Esophagus muscularis mucosa (tissue), 4 donors: ENCODE measurements at places on chromosomes 3 and 15. TPM values are rescaled to one million over a fixed set of nuclear protein-coding genes. Genes with fewer than 3 reads are reported as not detected.
A peak's percentile ranks its signal among the peaks of the same experiment; 100 is the strongest.

DNA sequence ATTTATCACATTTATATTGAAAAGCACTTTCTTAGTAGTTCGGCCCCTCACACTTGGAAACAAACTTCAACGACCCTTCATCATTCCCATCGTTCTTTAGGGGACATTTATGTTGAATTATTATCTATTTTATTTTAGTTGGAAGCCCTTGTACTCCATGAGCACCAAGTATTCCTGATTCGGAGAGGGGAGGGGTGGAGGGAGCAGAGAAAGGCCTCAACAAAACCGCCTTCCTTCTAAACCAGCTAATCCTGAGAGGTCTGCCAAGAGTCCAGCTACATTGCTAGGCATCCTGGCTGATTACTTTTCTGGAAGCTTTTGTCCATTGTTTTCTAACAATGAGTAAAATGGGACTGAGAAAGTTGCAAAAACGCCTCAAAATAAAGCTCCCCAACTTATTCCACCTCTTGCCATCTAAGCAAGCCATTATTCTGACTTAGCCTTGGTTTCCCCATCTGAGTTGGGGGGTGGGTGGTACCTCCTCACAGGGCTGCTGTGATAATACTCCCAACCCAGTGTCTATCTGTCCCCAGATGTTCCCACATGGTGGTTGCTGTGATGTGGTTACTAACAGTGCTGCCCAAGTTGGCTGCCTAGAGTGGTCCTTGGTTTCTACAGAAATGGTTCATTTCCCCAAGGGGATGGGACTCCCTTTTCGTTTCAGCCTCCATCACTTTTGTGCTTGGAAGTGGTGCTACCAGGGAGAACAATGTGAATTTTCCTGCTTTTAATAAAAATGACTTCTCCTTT, 1.2 kb upstream of the TMEM158 start:
- DNase-seq, result no peak

DNA sequence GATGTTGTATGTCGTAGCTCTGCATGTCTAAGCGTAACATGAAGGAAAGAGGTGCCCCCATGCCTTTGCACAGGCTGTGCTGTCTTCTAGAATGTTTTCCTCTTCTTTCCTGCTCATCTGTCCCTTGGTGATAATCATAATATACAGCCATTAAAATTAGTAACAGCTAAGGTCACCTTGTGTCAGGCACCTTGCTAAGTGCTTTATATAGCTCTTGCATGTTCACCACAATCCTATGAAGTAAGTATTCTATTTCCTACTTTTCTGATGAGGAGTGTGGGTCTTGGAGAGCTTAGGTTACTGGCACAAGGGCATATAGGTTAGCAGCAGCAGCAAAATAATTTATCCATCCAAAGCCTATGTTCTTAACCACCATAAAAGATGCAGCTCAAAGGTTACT, 754.4 kb downstream of the NTRK3 start:
- no peak for DNase-seq

DNA sequence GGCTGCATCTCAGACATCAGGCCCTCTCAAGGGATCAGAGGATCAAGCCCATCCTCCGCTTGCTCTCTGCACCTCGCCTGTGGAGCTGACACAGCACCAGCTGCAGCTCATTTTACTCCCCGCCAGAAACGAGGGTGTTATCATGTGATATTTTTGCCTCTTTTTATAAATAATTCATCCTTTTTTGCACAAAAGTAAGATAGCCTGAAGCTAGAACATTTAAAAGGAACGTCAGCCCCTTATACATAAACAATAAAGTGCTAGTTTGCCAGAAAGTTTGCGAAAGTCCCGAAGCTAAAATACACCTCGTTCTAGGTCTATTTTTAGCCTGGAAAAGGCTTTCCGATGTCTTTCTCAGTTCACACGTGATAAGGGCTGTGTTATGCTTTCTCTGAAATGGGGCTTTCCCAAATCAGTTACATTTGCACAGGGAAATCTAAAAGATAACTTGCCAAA, 9.6 kb upstream of the FAM174B start:
- peak; percentile 79 for DNase-seq

GRCh38 chr15:51818150-51818549, 11.3 kb upstream of the TMOD3 start:
- no peak for DNase-seq

DNA sequence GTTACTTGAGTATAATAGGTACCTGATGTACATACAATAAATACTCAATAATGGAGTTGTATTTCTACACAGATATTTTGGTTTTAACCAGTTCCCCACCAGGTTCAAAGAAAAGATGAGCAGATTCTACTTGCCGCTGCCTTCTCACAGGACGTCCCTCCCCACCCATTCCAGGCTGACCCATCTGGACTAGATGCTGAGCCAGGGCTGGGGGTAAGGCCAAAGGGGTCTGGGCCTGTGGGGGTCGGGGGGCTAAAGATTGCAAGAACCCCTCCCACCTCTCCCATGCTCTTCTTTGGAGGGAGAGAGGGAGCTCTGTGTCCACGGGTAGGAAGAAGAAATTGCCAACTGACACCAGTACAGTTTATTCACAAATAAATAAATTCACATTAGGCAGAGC, 1.5 kb downstream of the MESP1 start:
- DNase-seq, result no peak

GRCh38 chr3:197280156-197280555, 18.3 kb downstream of the DLG1 start:
- no peak for DNase-seq

- DNase-seq, result no peak
Measured at GRCh38 chr15:69576948-69577351, 124.3 kb downstream of the RPLP1 start.

DNA sequence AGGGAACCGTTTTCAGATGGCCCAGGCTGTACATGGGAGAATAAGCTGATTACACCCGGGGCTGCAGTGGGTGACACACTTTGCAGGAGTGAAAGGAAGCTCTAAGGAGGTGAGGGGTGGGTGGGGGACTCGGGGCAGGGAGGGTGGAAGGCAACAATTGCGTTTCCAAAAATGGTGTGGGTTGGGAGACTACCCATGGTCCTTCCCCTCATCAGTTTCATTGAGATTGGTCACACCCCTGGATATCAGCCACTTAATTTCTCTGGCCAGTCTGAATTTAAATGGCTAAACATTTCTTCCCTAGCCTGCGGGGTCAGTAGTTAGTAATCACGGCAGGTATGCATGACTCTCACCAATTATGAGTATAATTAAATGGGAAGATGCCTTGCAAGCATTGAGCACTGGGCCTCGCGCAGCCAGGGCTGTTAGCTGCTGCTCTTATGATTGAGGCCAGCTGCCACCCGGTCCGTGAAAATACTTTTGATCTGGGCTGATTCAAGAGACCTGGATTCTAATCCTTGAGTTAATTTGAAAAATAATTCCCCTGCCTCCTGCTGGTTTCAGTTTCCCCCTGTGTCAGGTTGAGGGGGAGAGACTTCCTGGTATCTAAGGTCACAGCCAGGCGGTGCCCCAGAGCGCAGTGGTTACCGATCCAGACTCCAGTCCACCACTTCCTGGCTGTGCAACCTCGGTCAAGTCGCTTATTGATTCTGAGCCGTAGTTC, 23.3 kb downstream of the SLC6A6 start:
- no peak for DNase-seq

GRCh38 chr3:128598884-128599664, 51.5 kb downstream of the RPN1 start:
- DNase-seq, result no peak

- DNase-seq, result no peak
Measured at GRCh38 chr3:161100994-161101393, 4.2 kb downstream of the B3GALNT1 start.

DNA sequence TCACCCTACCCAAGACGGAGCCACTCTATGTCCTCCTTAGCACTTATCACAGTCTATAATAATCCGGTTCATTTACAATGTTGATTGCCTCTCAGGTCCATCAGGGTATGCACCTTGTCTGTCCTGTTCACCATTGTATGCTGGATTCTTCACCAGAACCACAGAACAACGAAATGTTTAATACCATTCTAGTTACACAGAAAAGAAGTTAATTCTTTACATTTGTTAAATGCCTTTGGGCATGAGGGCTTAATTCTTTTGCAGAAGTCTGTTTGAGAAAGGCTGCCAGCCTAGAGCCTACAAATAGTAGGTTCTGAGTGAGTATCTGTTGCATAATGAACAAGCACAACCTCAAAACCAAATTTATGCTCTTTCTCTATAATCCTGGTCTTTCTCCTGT, 22.6 kb downstream of the TTC23 start:
- no peak for DNase-seq

DNA sequence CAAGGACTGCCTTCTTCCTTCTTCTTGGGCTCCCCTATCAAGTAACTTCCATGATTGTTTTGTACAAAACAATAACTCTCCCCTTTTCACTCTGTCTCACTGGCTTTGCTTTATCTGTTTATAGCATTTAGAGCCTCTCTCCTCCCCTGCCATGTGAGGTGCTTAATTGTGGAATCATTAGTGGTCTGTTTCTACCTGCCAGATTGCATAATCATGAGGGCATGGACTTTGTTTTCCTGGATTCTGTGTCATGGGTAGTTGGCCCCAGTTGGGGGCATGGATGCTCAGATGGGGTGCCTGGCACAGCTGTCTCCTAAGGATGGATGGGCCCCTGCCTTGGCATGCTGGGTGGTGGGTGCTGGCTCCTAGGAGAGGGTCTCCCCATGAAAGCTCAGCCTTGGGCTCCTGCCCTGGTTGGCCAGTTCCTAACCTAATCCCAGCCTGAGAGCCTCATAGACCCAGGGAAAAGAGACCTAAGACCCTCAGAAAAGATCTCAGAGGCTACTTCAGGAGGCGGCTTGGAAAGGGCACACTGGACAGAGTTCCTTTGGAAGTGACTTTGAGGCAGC, 8.0 kb upstream of the CTXND1 start:
- DNase-seq, result no peak

DNA sequence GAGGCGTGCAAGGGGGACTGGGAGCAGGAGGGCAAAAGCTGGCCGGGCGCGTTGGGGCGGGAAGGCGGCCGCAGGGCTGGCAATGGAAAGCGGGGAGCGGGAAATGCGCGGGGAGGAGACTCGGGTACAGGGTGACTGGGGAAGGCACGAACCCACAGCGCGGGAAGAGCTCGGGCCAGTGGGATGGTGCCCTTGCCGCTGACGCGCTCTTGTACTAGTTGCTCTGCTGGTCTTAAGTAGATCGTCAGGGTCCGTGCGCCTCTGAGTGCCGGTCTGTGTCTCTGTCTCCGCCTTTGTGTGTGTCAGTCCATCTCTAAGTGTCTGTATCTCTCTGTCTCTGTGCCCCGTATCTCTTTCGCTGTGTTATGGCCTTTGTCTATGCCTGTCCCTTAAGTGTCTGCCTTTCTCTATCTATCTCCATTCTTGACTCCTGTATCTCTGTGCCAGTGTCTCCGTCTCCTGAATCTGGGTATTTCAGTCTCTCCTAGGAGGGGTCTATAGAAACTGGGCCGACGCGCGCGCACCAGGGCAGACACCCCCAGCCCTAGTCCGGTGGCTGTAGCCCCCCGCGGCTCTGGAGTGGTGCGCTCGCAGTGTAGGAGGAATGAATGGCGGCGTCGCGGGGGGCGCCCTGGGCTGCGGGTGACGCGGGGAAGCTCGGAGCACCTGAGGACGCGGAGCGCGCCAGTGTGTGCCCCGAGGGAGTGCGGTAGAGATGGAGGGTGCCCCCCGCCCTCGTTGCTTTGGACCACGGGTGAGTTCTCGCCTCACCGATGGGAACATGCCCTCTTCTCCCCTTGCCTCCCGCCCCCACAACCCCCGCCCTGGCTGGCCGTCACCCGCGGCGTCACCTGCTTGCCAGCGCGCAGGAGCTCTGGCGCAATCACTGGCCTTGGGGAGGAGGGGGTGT, 756 bp upstream of the CAMK2N2 start:
- no peak for DNase-seq

DNA sequence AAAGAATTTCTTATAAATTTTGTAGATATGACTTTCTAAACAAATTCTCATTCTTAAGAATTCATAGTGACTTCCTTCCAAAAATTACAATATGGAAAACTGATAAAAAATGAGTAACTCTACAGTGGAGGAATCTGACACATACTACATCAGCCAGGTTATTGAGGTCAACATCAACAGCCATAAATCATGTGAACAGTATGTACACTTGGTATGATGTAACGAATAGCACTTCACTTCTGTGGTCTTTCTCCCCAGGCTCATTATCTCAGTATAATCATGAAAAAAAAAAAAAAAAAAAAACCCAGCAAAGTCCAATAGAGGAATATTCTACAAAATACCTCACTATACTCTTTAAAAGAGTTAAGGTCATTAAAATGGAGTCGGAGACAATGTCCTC, 111.2 kb upstream of the SUCLG2 start:
- no peak for DNase-seq

- no peak for DNase-seq
Measured at GRCh38 chr15:75054172-75054897, 30.9 kb downstream of the PPCDC start.

GRCh38 chr15:46059921-46060594, 425.2 kb downstream of the SQOR start:
- DNase-seq, result no peak

GRCh38 chr15:42329161-42329560, 30.1 kb upstream of the CAPN3 start:
- DNase-seq, result no peak

DNA sequence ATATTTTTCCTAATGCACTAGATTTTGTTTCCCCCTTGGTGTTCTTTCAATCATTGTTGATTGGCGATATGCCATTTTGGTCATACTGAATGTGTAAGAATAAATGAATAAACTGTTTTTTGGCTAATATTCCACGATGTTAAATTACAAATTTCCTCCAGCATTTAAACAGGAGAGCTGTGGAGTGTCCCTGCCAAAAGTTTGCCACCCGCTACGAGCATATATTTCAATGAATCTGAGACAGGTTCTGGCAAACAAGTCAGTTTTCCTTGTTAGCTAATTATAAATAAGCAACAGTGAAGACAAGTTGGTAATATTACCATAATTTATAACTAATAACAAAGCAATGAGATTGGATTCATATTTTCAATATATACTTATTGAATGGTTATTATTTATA, 777.6 kb downstream of the ROBO1 start:
- no peak for DNase-seq

DNA sequence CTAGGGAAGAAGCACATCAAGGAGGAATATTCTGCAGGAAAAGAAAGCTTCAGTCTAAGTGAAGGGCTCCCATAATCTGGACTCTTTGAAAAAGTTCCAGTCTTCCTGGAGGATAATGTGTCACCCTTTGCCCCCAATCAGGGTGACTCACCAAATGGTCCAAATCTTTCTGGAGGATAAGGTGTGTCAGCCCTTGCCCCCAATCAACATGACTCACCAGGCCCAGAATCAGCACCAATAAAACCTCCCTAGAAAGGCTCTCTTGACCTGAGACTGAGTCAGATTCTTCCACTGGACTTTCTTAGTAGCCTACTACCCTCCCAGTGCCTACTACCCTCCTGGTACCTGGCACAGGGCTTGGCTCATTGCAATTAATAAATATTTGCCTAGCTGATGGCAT, 9.5 kb upstream of the ARL14 start:
- DNase-seq, result no peak

- no peak for DNase-seq
Measured at GRCh38 chr3:196774848-196775422, 35.3 kb downstream of the PAK2 start.

NUP210 gene
- 4.7 TPM for total RNA-seq

SLCO2A1 gene
- total RNA-seq, result 17.4 TPM

SV2B gene
- 2.1 TPM for total RNA-seq

ADGRG7 gene
- not detected for total RNA-seq

CKMT1A gene
- total RNA-seq, result 0.17 TPM
